ENCODE measurements at places on chromosomes 3 and 15.

- DNase-seq: no peak
Measured at GRCh38 chr3:57530071-57530608, 14.0 kb downstream of the DNAH12 start.

DNA sequence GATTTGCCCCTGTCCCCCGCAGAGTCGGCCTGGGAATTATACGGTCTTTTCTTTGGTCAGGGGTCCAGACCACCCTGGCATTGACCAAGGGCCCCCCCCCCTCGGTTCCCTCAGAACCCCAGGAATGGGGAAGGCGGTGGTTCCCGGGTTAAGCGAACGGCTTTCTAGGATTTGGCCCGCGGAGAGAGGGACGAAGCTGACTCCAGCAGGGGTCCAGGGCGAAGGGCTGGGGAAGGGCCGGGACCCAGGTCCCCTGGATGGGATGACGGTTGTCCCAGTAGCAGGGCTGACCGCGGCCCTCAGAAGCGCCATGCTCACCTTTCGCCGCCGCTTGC lies 274 bp downstream of the RRP9 start:
- no peak for DNase-seq

GRCh38 chr3:184713040-184713355 lies 1.1 kb upstream of the MAGEF1 start:
- DNase-seq: no peak

- DNase-seq: no peak
Measured at GRCh38 chr3:31371484-31372177, 161.1 kb upstream of the STT3B start.

DNA sequence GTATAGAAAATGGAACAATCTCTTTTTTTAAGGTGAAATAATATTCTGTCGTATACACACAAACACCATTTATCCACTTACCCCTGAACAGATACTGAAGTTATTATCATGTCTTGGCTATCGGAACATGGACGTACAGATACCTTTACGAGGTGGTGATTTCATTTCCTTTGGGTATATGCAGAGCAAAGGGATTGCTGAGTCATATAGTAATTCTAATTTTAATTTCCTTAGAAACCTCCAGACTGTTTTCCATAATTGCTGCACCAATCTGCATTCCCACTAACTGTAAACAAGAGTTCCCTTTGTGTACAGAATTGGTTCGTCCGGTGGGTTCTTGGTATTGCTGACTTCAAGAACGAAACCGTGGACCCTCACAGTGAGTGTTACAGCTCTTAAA lies 179.4 kb downstream of the SHOX2 start:
- no peak for DNase-seq

GRCh38 chr3:101081999-101082398 lies 88.8 kb upstream of the ABI3BP start:
- DNase-seq: peak; percentile 31

GRCh38 chr3:177089901-177090300 lies 107.4 kb downstream of the TBL1XR1 start:
- DNase-seq: no peak

DNA sequence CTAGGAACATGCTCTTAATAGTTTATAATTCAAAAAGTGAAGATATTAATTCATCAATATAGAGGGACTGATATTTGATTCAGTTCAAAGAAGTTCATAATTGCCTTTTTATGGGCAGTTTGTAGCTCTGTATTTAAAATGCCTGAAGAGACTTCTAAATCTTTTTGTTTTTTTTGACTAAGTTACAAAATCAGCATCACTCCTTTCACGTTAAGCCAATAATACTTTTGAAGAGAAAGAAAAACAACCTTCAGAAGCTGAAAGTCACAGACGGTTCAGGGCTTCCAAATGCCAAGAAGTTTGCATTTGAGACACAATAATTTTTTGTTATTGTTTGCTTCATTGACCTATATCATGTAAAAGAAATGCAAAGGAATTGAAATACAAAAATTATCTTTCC lies 394.6 kb upstream of the NR2F2 start:
- DNase-seq: no peak

DNA sequence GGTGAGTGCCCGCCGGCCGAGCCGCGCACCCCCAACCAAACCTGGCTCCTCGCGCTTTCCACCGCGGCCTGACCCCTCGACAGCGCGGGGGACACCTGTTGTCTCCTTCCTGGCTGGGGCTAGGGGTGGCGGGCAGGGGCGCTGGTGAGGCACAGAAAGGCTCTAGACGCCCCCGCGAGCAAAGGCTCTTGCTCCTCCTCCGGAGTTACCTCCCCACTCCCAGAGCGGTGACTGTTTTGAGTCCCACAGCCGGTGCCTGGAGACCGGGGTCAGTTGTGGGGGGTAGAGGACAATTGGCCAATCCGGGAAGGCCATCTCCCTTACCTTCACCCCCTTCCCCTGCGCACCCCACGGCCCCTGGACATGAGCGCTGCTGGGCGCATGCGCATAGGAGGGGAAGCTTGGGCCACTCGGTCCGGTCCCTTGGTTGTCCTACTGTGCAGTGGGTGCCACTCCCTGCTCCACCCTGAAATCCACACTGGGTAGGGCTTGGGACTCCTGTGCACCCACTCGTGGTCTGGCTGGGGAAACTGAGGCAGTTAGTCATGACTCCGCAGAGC lies 554 bp downstream of the CHST13 start:
- no peak for DNase-seq

- DNase-seq: peak; percentile 19
Measured at GRCh38 chr3:98954791-98955604, 53.5 kb upstream of the DCBLD2 start.

DNA sequence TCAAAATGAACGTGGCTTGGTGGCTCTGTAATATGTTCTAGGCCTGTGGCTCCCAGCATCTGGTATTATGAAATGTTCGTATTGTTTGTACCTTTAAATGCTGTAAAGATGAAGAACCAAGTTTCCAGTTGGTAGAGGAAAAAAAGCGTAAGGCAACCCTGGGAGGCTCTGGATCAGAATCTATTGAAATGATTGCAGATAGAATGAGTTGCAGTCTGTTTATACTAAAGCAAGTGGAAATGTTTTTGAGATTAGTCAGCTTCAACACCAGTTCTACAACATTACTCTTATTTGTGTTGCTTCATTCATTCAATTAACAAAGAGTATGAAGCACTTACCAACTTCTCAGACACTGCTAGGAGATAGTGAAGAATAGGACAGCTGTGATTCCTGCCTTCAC lies 5.3 kb downstream of the ARL6IP5 start:
- DNase-seq: peak; percentile 41

DNA sequence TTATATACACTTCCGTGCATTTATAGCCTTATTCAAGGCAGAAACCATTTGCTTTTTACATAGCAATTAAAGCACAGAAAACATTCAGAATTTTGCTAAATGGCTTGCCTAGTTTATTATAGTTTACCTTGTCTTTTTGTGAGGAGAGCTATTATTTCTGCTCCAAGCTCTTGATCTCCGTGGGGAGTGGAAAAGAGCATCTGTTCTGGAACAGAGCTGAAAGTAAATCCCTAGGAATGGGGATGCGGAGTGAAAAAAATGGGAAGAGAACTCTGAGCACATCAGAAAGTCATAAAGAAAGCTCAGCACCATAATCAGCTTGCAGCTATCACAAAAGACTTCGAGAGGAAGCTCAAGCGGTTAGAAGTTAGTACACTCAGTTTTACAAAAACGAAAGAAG lies 1006.7 kb downstream of the ROBO2 start:
- no peak for DNase-seq

- peak; percentile 29 for DNase-seq
Measured at GRCh38 chr3:16740515-16740914, 135.3 kb upstream of the DAZL start.

DNA sequence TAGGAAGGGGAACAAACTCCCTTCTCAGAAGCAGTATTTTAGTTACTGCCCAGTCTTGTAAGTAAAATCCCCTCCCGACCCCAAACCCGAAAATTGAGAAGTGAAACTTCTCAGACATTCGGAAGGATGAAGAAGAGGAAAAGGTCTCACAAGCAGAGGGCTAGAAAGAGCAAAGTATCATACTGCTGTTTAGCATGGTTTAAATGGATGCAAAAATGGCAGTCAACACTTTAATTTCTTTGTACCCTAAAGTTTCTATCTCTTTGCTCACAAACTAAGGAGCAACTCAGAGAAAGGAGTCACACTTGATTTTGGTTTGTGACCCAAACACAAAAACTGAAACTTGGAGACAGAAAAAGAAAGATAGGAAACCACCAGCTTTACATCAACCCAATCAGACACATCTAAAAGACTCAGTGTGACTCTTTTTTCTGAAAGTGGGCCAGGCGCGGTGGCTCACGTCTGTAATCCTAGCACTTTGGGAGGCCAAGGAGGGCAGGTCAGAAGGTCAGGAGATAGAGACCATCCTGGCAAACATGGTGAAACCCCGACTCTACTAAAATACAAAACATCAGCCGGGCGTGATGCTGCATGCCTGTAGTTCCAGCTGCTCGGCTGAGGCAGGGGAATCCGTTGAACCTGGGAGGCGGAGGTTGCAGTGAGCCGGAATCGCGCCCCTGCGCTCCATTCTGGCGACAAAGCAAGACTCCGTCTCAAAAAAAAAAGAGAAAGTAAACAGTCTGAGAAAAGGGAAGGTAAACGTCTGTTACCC lies 63.2 kb upstream of the ATP11B start:
- no peak for DNase-seq

- peak; percentile 61 for DNase-seq
Measured at GRCh38 chr15:47473832-47474231, 243.5 kb upstream of the SEMA6D start.

DNA sequence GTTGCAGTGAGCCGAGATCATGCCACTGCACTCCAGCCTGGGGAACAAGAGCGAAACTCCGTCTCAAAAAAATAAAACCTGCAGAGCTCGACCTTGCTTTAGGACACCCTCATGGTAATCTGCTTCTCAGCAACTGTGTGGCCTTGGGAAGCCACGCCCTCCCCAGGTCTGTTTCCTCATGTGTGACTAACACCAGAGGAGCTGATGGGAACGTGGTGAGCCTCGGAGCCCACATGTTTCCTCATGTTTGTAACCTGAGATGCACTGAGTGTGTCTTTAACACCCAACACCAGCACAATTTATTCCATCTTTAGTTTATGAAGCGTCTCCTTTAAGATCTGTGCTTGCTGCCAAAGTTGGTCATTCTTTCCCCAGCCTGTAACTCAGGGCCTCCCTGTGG lies 142.8 kb downstream of the OCA2 start:
- DNase-seq: no peak

DNA sequence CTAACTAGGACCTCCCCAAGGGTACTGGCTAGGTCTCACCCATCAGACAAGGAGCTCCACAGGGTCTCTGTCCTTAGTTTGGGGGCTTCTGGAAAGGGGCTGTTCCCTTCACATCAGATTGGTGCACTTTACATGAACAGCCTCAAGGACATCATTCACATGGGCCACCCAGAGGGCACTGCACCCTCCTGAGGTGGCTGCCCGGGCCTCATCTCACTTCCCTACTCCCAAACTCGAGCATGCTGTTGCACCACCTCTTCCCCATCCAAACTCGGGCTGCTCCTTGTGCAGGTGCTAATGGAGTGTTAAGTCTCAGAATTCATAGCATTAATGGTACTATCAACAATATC lies 48.1 kb downstream of the RAB11A start:
- no peak for DNase-seq

GRCh38 chr15:75042730-75043508 lies 19.5 kb downstream of the PPCDC start:
- DNase-seq: no peak

GRCh38 chr3:43858294-43858701 lies 167.6 kb downstream of the ABHD5 start:
- DNase-seq: no peak

GRCh38 chr3:81778678-81779182 lies 17.3 kb upstream of the GBE1 start:
- peak; percentile 48 for DNase-seq

- DNase-seq: no peak
Measured at GRCh38 chr3:195763076-195763830, 42.5 kb downstream of the MUC20 start.

DNA sequence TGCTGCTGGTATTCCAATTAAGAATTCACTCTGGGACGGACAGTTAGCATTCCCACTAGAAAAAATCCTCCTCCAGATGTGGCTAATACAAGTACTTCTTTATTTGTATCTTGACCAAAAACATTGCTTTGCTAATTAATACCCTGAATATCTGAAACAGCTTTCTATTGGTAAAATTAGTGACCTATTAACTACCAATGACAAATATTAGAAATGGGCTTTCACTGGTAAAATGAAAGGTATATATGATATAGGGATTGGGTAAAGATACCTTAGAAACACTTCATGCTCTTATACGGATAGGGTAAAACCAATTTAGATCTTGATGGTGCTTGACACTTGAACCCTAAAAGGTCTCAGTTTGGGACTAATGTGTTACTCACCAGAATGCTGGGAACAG lies 52.3 kb downstream of the CRTAP start:
- no peak for DNase-seq

DNA sequence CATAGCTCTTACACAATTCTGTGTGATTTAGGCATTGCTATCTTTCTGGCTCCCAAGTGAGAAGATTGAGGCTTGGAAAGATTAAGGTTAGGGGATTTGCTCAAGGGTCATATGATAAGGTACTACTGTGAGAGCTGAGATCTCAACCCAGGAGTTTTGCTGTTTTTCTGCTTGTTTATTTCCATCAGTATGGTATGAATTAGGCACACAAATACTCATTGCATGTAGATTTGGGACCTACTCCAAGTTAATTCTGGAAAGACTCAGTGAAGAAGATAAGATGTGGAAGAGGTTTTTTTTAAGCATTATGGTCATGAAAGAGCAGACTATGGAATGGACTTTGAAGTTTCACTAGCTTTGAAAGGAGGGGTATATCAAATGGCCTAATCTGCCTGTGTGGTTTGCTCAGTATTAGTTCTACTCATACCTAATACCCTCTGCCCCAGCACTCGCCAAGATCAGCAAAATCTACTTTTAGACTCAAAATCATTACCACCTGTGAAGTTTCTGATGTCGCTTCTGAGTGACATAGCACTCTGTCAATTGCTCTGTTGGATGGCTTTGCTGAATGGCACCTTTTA lies 12.5 kb downstream of the MBNL1 start:
- no peak for DNase-seq
